ENCODE measurements at places on chromosomes 11 and 22.
A peak's percentile ranks its signal among the peaks of the same experiment; 100 is the strongest.

DNA sequence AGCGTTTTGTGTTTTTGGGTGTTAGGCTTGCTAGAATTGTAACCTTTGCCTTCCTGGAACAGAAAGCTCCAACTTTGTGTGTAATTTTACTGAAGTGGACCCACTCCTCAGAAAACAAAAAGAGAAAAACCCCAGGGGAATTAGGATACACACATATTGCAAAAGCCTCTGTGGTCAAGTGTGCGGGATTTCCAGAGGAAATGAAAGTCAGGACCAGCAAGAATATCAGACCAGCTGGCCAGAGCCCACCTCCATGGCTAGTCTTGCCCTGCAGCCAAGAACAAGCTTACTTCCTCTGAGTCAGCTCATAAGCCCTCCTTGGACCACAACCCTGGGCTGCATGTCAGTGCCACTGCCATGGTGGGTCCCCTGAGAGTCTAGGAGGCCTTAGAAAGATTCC, 37.0 kb upstream of the FTH1 start:
- DNase-seq = no peak

DNA sequence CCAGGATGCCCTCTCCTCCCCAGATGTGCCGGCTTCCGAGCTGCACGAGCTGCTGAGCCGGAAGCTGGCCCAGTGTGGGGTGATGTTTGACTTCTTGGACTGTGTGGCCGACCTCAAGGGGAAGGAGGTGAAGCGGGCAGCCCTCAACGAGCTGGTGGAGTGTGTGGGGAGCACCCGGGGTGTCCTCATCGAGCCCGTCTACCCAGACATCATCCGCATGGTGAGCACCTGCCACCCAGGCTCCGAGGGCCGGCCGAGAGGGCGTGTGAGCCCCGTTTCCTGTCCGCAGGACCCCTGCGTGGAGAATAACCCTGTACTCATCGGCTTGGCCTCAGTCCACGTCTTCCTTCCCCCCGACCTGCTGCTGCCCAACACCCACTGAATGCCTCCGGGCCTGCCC, 2.2 kb downstream of the PPP2R5B start:
- DNase-seq = no peak

GRCh38 chr11:124656774-124657630, 16.5 kb downstream of the SIAE start:
- peak; percentile 37 for DNase-seq

- DNase-seq = no peak
These were observed 362.6 kb upstream of the CHORDC1 start for GRCh38 chr11:90585491-90585890.

GRCh38 chr11:98616098-98616655, 404.6 kb upstream of the CNTN5 start:
- no peak for DNase-seq
